ENCODE measurements at places on chromosomes 2 and 18. TPM values are rescaled to one million over a fixed set of nuclear protein-coding genes. Genes with fewer than 3 reads are reported as not detected.

- DNase-seq: no peak
Measured at GRCh38 chr18:11320986-11321385, 171.6 kb upstream of the PIEZO2 start.

- no peak for DNase-seq
Measured at GRCh38 chr2:205957452-205958154, 128.4 kb downstream of the INO80D start.

DNA sequence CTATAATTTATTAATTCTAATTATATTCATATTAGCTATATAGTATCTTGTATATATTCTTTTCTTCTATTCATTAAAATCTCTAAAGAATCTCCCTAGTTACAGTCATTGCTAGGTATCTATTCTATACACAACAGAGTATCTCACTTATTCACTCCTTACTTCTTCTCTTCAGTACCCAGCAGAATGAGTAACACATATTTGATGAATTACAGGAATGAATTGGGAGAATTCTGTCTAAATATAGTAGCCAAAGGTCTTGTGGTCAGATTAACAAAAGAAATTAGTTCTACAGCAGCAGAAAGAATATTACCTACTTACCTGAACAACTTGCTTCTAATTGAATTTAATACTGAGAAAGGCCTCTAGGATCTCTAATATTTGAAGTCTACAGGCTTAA lies 758.0 kb upstream of the ZEB2 start:
- DNase-seq: no peak

DNA sequence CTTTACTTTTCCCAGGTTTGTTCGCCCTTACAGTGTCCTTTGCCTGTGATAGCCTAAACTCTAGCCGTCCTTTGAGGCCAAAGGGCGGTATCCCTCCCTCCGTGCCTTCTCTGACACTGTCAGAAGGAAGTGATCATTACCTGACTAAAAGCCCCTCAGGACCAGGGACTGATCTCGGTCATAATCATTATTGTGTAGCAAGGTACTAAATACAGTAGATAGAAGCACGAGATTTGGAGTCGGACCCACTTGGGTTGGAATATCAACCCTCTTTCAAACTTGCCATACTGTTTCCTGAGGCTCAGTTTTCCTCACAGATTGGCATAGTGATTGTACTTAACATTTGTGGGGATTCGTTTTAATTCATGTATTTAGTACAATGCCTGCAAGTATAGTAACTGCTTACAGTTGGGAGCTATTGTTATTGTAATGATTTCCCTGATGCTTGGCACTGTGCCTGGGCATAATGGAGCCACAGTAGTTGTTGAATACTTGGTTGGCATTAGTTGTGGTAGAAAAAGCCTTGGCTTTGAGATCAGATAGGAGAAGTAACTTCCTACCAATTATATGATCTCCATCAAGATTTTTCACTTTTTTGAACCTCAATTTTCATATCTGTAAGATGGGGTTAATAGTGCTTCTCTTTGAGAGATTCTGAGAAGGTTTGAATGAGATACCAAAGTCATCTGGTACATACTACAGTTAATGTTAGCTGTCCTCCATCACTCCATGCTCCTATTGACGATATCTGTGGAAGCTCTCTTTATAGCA lies 836 bp downstream of the STK11IP start:
- no peak for DNase-seq

DNA sequence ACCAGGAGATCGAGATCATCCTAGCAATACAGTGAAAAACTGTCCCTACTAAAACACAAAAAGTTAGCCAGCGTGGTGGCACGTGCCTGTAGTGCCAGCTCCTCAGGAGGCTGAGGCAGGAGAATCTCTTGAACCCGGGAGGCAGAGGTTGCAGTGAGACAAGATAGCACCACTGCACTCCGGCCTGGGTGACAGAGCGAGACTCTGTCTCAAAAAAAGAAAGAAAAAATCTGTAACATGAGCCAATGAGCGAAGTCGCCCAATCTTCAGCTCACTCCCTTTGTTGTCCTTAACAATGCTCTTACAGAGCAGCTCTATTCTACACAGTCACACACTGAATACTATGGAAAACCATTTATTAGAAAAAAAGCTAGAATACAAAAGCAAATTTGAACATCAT lies 22.0 kb downstream of the FAM98A start:
- no peak for DNase-seq

DNA sequence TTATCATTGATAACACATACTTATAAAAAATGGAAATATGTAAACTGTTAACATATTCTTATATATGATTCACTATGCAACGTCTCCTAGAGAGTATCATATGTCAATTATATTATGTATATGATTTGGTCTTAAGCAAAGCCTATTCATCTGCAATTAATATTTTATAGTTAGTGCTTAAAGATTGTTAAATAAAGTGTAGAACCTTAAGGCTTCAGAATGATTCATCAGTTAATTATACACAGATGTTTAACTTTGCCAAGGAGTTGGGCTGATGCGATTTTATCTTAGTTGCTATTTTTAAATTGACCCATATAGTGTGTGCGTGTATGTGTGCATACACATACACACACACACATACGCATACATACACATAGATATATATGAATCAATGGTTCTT lies 323.1 kb downstream of the RBM43 start:
- no peak for DNase-seq

DNA sequence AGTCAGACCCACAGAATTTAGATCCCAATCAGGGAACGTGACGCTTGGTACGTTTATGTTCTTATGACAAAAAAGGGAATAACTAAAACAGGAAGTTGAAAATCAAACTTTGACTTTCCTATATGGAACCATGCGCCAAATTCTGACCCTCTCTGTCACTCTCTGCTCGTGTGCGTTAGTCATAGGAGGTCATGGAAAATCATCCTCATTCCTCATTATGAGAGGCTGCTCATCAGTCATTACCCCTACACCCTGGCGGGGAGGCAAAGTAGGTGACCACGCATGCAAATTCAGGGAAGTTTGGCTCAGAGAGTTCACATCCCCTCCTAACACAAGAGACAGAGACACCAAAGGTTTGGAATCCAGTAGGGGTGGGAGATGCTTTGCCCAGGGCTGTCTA lies 15.5 kb downstream of the IL1F10 start:
- no peak for DNase-seq

GRCh38 chr18:68178921-68179320 lies 536.0 kb downstream of the TMX3 start:
- no peak for DNase-seq

DNA sequence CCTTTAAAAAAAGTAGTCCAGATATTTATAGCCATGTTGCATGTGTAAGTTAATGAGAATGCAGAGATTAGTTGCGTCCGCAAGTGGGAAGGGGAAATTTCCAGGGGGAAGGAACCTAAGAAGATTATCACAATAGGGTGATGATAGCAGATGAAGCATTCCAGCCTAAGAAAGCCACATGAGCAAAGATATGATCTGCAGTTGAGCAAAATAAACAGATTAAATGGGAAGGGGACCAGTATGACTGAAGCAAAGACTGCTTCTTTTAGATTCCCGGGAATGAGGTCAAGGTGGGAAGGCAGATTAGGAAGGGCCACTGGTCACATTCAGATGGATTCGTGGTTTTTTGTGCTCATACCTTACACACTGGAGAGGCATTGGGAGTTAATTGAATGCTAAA lies 154.6 kb upstream of the CDH2 start:
- no peak for DNase-seq

GRCh38 chr2:119276864-119277263 lies 53.2 kb downstream of the STEAP3 start:
- no peak for DNase-seq

GRCh38 chr2:233093721-233094120 lies 33.6 kb downstream of the INPP5D start:
- no peak for DNase-seq

LGALSL gene
- 35.7 TPM for polyA plus RNA-seq

RAB27B gene
- polyA plus RNA-seq: 4.4 TPM

GRCh38 chr2:159892990-159893810 lies 95.2 kb upstream of the CD302 start:
- DNase-seq: no peak

DNA sequence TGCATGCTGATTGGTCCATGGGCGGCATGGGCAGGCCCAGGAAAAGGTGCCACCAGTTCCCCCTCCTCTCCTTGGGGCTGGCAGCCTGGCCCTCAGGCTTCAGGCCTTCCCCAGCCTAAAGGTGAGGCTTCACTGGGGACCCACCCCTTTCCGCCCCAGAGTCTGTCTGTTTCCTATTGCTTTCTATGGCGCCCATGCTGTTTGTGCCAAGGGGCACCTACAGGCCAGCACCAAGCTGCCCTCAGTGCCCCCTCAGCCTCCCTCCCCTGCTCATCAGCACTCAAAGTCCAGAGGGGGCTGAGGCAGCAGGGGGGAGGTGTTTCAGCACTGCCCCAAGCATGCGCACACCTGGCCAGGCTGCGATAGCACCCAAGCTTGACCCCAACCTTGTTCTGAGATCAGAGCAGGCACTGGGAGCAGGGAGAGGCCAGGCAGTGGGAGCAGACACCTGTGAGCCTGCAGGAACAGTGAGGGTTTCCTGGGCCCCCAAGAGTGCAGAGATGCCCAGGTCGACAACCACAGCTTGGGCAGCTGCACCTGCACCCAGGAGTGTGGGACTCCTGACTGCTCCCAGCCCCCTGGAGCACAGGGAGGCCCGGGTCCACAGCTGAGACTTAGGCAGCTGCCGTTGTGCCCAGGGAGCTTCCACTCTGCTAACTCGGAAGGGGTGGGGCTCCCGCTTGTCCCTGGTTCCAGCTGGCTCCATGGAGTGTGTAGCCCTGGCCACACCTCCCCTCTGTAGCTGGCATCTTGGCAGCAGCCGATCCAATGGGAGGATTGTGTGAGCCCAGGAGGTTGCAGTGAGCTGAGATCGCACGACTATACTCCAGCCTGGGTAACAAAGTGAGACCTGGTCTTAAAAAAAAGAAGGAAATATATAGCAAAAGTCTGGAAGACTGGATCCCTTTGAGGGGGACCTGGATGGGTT lies 69.1 kb downstream of the NCAPH start:
- DNase-seq: no peak

GRCh38 chr2:75090770-75091515 lies 108.4 kb downstream of the TACR1 start:
- no peak for DNase-seq

DNA sequence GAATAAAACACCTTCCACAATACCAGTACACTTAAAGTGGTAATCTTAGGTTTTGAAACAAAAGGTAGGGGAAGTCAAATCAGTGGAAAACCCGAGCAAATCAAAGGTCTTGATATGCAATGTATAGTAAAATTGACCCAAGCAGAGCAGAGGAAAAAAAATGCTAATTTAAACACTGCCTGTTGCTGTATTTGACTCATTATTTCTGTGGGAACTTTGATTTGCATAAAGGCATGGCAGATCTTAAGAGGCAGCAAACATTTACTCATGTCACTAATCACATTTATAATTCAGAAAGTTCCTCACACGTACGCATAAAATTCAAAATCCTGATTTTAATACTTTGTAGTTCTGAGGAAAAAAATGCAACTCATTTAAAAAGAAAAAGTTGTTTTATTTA lies 64.4 kb downstream of the IKZF2 start:
- no peak for DNase-seq

GRCh38 chr2:10256515-10257031 lies 46.1 kb upstream of the HPCAL1 start:
- DNase-seq: no peak

GRCh38 chr2:209876211-209876610 lies 104.6 kb downstream of the UNC80 start:
- DNase-seq: no peak

TRMT61B gene
- polyA plus RNA-seq: 27.4 TPM

CFC1 gene
- polyA plus RNA-seq: not detected

GRCh38 chr2:168915441-168916330 lies 14.6 kb downstream of the G6PC2 start:
- DNase-seq: no peak

DNA sequence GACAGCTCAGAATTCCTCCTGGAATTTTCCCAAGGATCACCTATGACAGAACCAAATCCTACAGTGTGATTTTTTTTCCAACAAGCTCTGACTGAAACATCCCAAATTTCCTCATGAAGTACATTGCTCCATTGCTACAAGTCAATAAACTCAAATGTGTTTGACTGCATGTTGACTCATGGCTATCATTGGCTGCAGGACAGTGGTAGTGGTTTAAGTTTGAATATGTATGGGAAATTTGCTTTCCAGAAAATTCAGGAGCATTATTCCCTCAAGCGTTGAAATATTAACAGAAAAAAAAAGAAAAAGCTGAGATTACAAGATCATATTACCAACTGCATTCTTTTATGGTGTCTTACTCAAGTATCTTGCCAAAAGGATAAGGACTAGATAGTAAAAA lies 402.8 kb upstream of the DSEL start:
- no peak for DNase-seq

DNA sequence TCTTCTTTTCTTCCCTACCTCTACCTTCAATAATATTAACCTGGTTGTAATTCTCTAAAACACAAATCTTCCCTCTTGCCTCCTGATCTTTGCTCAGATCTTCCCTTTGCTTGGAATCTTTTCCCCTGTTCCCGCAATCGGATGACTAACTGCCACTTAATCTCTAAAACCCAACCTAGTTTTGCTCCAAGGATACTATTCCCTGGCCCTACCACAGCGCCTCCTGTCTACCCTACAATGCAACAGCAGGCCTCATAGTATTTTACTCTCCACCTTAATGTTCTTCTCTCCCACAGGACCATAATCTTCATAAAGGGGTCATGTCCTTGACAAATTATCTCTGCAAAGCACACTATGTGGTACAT lies 246.8 kb upstream of the TNP1 start:
- no peak for DNase-seq

DNA sequence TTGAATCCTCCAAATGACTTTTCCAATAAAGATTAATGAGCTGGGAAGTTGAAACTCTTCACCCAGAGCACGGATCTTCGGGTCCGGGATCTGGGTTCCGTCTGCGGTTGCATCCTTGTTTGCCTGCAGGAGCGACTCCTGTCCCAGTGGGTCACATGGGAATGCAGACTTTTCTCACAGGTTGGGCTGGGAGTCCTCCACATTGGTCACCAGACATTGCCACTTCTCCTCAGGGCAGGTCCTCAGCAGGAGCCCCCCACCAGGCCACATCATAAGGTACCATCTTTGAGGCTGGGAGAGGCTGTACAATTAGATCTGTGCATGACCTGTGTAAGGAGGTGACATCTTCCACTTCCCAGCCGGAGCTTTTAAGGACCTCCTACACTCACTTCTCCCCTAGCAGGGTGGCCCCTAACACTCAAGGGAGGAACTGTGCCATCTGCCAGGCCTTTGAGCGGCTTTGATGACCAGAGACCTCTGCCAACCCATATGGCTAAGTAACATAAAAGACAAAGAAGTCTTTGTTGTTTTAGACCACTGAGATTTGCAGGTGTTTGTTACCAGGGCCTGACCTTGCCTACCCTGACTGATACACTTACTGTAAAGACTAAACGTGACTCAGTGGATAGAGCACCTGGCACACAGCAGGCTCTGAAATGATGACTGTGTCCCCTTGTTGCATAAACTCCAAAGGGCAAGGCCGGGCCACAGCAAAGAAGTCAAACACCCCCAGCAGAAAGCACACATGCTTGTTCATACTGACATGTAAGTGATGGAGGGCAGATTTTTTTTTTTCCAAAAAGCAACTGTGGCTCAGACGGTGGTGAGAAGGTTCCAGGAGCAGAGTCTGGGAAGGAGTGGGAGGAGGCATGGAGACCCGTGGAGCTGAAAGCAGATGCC lies 7.9 kb upstream of the TEX51 start:
- DNase-seq: no peak

GRCh38 chr2:101329026-101329425 lies 20.5 kb upstream of the RNF149 start:
- no peak for DNase-seq

GRCh38 chr18:7535436-7536205 lies 31.5 kb upstream of the PTPRM start:
- DNase-seq: no peak

NOSTRIN gene
- polyA plus RNA-seq: 37.4 TPM
